ENCODE measurements at places on chromosomes 6 and 20. TPM values are rescaled to one million over a fixed set of nuclear protein-coding genes. Genes with fewer than 3 reads are reported as not detected.

GRCh38 chr20:12217382-12217781 is 299.7 kb downstream of the BTBD3 start:
- H3K27ac ChIP-seq: no peak overlapping the region
- no peaks in the 10 kb centered on the region for H3K36me3 ChIP-seq
- no peaks in the 10 kb centered on the region for H3K4me1 ChIP-seq
- no peak overlapping the region for H3K4me3 ChIP-seq
- H3K27me3 ChIP-seq: peaks cover 6% of the 10 kb centered on the region

DNA sequence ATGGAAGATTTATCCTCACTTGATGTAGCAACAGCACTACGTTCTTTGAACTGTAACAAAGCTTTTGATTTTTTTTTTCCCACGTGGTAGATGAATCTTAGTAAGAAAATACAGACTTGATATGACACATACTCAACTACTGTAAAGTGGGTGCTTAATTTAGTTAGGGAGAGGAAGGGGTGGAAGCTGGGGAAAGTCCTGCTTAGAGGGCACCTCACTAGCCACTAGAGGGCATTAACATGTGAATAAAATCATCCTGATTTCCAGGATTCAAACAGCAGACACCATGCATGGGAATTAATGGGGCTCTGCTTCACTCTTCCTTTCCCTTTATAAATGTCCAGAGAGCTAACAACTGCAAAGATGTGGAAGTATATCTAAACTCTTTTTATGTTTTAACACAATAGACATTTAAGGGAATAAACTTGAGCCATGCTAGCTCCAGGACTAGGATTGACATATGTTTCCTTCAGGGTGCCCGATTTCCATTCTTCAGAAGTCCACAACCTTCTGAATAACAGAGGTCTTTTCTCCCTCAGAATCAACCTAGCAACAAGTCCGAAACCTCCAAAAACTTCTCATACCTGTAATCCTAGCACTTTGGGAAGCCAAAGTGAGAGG is 250.1 kb downstream of the ATXN1 start:
- no peak for DNase-seq
- peaks cover 46% of the 10 kb centered on the region for H3K4me1 ChIP-seq
- H3K36me3 ChIP-seq: no peaks in the 10 kb centered on the region

MCHR2 gene
- not detected for total RNA-seq

DNA sequence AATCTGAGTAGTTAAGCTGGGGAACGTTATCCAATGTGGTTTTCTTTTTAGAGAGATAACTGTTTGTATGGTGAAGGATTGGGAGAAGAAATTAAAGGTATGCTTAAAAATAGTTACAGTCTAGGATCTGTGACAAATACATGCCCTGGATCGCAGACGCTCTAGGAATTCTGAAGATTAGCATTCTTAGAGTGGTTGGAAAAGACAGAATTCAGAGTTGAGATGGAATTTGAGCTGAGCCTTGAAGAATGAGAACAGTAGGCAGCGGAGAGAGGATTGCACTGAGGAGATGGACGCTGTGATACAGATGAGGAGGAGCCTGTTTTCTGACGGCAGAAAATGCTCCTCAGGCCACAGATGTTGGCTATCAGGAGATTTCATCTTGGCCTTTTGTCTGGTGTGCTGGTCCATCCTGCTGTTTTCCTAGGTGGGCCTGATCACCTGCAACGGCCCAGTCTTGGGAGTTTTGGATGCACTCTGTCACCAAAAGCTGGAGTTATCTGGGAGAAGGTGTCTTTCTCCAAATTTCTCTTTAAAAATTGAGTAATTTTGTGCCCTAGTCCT is 48.3 kb upstream of the KIF25 start:
- H3K4me1 ChIP-seq: peaks cover 24% of the 10 kb centered on the region
- no peak overlapping the region for H3K4me3 ChIP-seq
- DNase-seq: no peak

DNA sequence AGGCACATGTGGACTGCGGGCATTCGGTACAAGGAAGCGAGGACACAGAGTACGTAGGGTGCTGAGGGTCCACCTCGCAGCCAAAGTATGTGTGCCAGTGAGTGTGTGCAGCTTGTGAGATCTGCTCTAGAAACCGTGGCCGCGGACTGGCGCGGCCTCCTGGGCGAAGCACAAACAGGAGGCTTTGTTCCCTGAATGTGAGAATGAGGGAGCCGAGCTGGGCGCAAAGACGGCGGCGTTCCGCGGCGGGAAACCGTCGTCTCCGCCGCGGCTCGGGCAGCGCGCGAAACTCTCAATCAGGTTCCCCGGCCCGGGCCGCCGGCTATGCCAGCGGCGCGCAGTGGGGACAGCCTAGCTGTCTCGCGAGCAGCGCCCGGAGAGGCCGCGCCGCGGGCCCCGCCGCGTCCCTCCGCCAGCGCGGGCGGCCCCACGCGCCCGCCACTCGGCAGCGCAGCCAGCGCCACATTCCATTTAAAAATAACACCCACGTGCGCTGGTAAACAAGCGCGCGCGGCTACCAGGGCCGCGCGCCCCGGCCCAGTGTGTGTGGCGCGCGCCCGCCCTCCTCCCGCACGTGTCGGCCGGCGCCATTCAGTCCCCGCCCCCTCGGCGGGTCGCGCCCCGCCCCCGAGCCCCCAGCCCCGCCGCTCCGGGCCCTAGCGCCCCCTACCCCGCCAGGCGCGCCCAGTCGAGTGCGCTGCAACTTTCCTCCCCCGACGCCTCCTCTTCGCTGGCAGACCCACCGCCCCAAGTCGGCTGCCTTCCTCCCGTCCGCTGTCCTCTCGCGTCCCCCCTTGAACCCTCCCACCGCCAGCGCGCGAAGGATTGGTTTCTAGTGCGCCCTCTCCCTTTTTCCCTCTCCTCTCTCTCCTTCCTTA is 3.0 kb upstream of the FOXO3 start:
- H3K27me3 ChIP-seq: no peaks in the 10 kb centered on the region
- peaks cover 15% of the 10 kb centered on the region for H3K4me1 ChIP-seq
- peak overlapping the region; percentile 82 for H3K4me3 ChIP-seq
- peaks cover 1% of the 10 kb centered on the region for H3K36me3 ChIP-seq

- no peaks in the 10 kb centered on the region for H3K27me3 ChIP-seq
- no peak overlapping the region for H3K4me3 ChIP-seq
- H3K36me3 ChIP-seq: no peaks in the 10 kb centered on the region
- DNase-seq: no peak
These were observed 46.4 kb downstream of the CD109 start for GRCh38 chr6:73742433-73742832.

DNA sequence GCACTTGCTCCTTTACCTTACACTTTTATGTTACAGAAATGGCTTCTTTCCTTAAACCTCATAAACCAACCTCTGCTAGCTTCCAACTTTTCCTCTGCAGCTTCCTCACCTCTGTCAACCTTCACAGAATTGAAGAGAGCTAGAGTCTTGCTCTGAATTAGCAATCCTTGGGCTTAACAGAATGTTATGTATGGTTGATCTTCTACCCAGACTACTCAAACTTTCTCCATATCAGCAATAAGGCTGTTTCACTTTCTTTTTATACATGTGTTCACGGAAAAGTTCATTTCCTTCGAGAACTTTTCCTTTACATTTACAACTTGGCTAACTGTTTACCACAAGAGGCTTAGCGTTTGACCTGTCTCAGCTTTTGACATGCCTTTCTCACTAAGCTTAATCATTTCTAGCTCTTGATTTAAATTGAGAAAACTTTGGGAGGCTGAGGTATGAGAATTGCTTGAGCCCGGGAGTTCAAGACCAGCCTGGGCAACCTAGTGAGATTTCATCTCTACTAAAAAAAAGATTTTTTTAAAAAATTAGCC is 207.3 kb downstream of the BMP7 start:
- DNase-seq: no peak
- no peak overlapping the region for H3K27ac ChIP-seq
- H3K27me3 ChIP-seq: no peaks in the 10 kb centered on the region
- peaks cover 9% of the 10 kb centered on the region for H3K4me1 ChIP-seq

PPP1R16B gene
- not detected for total RNA-seq

GRCh38 chr6:2305951-2306350 is 60.5 kb upstream of the GMDS start:
- no peak overlapping the region for H3K27ac ChIP-seq
- DNase-seq: no peak
- H3K4me3 ChIP-seq: no peak overlapping the region
- peaks cover 5% of the 10 kb centered on the region for H3K36me3 ChIP-seq

- peaks cover 13% of the 10 kb centered on the region for H3K36me3 ChIP-seq
- H3K27ac ChIP-seq: no peak overlapping the region
These were observed 6.9 kb downstream of the MANBAL start for GRCh38 chr20:37296371-37296770.

- H3K27me3 ChIP-seq: peaks cover 24% of the 10 kb centered on the region
- H3K36me3 ChIP-seq: no peaks in the 10 kb centered on the region
- H3K4me3 ChIP-seq: no peak overlapping the region
- DNase-seq: no peak
- H3K27ac ChIP-seq: no peak overlapping the region
These were observed 79.8 kb upstream of the FAM184A start for GRCh38 chr6:119158057-119158848.

C6orf15 gene
- not detected for total RNA-seq
